ENCODE measurements at places on chromosomes 4 and X.

GRCh38 chr4:144591401-144591800 is 54.6 kb upstream of the HHIP start:
- DNase-seq = peak; percentile 95

GRCh38 chr4:6250984-6251295 is 18.7 kb upstream of the WFS1 start:
- no peak for DNase-seq

GRCh38 chr4:147370881-147371280 is 110.0 kb upstream of the EDNRA start:
- no peak for DNase-seq

DNA sequence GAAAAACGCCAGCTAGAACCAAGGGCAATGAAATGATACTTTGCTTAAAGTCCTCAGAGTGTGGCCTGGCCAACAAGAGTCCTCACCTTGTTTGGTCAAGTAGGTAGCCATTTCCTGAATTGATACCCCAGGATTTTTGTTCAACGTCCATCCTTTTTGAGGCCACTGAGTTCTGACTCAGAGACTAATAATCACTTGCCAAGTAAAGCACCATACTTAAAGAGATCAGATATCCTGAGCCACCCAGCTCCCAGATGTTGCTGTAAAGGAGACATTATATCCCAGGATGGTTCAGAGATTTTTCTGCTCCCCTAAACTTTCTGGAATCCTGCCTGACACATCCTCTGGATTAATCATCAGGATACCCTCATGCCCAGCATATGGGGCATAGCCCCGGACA is 190.9 kb downstream of the RAP1GDS1 start:
- no peak for DNase-seq

DNA sequence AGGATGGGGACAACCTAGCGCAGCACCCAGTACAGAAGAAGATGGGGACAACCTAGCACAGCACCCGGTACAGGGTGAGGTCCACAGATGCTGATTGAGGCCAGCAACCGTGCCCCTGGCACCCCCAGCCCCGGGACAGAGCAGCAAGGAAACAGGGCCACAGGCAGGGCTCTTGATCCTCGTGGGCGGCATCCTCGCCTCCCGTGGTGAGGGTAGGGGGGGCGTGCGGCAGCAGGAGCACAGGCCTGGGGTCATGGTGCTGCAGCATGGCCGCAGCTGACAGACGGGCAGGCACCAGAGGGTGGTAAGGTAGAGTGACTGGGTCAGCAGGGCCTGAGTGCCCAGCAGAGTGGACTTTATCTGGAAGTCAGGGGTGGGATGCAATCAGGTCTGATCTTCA is 89.5 kb downstream of the HMX1 start:
- DNase-seq = no peak

GRCh38 chrX:18129690-18130089 is 91.0 kb downstream of the BEND2 start:
- peak; percentile 6 for DNase-seq

GRCh38 chr4:648579-649292 is 23.4 kb downstream of the PDE6B start:
- peak; percentile 79 for DNase-seq

GRCh38 chrX:124232523-124233201 is 99.8 kb upstream of the TEX13D start:
- no peak for DNase-seq

- DNase-seq = no peak
These were observed 143.0 kb downstream of the STIM2 start for GRCh38 chr4:27003642-27004113.

DNA sequence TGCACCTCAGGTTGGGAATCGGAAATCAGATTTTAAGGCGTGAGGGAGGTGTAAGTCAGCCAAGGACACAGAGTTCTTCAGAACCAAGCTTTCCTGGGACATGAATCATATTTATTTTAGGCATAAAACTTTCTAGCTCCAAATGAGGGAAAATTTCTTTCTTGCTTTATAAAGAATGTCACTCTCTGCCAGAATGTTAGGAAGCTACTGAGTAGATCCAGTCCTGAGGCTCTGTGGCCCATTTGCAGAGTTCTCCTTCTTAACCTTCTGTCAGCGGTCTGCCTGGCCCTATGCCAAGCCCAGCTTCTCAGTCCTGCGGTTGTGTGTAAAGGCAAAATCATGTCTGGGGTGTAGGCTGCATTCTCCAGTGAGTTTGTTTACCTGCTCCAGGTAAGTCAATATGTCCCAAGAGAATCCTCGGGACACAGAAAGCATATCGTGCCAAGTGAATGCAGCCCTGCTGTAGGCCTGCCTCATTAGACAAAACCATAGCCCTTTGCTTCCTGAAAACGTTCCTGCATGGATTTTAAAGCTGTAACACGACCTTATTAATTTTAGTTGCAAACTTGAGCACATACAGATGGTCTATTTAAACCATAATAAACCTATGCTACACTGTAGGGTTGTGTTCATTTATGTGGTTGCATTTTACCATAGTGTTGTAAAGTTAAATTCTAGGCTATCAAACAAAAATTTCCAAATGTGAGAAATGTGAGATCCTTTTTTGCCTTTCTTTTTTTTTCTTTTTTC is 29.2 kb upstream of the CCNI start:
- peak; percentile 38 for DNase-seq

DNA sequence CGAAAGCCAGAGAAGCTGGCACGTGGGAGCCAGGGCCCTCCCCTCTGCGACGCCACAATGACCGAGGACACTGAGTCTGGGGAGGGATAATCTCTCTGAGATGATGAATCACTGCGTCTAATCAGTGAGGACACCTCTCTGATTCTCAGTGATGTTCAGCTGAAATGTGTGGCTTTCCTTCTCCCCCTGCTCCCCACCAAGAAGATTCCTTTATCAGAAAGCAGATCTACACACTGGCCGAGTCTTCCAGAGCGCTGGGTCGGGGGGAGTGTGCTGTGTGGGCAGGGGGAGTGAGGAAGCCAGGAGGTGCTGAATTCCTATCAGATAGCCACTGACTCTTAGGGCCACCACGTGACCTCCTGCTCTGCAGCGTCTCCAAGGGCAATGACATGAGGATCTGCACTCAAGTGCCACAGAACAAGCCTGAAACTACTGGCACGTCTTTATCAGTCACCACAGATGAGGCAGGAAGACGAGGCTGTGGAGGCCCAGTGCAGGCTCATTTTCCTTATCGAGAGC is 89.2 kb downstream of the GATB start:
- peak; percentile 25 for DNase-seq

DNA sequence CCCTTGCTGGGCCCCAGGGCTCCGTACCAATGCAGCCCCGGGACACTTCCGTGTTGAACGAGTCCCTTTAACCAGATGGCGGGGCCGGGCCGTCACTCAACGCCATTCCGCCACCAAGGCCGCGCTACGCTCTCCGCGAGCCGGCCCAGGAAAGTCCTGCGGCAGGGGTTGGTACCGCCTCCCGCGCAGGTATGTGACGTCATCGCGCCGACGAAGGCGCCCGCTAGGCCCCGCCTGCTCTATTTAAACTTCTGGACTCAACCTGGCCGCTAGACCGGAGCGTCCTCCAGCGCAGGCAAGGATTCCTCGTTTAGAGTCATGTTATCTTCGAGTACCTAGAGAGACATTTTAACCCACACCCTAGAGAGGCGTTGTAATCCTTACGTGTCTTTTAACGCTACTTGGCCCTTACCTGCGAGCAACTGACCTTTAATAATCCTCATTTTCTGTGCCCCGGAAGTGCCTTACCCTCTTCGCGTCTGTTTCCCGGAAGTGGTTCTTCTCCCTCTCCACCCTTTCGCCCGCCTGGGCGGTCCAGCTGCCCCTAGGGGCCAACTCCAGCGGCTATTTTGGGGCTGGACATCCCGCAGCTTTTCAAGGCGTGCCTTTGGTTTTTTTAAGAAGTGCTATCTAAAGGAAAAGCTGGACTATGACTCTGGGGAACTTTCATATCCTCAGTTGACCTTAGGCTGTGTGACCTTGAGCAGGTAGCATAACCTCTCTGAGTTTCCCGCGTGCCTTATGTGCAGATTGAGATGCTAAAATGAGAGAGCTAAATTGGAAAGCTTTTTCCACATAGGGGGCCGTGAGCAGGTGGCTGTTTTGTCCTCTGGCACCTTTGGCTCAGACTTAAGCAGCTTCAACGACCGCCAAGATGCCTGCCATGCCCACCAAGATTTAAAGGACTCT is at the start of gene PNPLA4:
PNPLA4 (minus strand) TSS at position 155 of the 909 bp plus-strand sequence. CDS start 1,294 bp downstream, outside the sequence.
- DNase-seq = no peak

DNA sequence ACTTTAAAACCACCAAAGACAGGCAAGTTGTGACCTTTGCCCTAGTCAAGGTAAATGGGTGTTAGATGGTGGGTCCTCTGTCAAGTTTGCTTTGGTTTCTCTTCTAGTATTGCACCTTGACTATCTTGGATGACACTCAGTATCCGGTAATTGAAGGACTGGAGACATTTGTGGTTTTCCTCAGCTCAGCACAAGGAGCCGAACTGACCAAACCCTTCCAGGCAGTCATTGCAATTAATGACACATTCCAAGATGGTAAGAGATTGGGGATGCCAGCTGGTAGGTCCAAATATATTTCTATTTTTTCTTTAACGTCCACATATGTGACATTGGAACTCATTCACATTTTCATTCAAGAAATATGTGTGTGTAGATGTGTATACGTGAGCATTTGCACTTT is 69.3 kb upstream of the ANXA3 start:
- DNase-seq = no peak

DNA sequence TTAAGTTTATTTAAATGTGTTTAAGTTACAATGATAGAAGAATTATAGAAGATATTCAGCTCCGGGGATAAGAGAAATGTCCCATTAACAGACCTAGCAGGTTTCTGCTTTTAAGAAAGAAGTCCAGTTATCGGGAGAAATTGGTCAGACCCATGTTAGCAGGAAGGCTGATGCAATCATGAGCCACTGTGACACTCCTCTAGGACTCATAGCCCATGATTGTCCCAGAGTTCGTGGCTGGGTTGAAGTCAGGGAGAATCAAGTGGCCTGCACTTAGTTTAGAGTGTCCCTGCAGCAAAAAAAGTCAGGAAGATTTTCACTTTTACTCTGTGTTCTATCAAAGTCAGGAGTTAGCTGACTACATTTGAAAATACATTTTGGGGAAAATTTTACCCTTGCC is 72.0 kb downstream of the TMEM144 start:
- DNase-seq = no peak

- peak; percentile 79 for DNase-seq
These were observed 31.0 kb downstream of the ALPK1 start for GRCh38 chr4:112327965-112328733.

DNA sequence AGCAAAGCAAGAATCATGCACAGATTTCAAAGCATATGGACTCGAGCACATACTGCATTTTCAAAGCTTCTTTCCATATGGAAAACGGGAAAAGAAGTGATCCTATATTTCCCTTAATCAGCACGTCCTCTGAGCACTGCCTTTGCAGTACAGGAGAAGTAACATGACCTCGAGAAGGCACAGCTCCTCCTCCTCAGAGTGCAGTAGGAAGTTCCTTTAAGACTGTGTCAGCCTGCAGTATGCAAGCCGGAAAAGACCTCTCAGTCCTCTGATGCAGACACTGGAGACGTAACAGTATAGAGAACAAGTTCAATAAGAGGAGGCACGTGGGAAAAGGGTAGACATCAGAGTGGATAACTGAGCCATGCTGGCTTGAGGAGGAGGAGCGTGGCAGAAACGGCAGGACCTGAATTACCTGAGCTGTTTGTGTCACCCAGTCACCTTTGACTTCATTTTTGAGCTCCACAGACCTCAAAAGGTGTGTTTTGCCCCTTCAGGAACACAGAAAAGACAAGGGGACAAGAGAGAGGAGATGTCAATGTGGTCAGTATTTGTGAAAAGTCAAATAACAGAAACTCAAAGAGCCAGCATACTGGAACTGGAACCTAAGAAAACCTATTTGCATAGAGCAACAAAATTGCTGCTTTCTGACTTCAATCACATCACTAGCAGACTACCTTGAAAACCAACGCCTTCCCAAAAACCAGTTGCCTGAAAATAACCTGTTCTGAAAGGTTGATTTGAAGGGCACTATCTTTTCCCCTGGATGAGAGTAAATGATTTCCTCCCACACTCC is 20.8 kb downstream of the IRF2 start:
- no peak for DNase-seq

- DNase-seq = no peak
These were observed 18.2 kb downstream of the GLRA3 start for GRCh38 chr4:174810834-174811233.

- no peak for DNase-seq
These were observed 3.9 kb downstream of the FABP2 start for GRCh38 chr4:119317990-119318389.

DNA sequence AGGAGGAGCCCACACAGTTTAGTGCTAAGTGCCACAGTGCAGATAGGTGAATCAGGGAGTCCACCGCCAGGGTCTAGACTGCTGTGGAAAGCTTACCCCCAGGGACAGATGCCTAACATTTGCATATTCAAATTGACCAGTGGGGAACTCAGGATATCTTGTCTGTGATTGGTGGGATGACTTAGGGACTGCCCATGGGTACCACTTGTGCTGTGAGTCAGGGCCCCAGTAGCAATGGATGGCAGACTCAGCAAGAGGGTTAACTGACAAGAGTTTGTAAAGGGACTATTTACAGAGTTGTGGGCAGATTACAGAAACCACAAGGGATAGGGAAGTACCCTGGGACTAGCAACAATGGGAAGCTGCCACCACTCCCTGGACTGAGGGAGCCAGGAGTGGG is 282.1 kb downstream of the BCOR start:
- DNase-seq = peak; percentile 77

DNA sequence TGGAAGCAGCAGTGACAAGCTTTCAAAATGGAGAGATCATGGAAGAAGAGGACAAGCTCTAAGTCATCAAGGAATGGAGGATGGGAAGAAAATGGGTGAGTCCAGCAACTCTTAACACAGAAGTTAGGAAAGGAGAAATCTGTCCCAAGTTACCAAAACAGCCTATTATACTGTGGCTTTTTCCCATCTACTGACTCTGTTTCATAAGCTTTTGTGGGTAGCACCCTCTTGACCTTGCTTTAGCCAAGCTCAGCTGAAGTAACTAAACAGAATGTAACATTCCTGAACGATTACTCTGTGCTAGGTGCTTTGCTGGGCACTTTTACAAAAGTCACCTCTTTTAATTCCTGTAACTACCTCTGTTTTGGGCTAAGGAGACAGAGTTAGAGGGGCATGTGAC is 54.9 kb downstream of the MAP7D2 start:
- DNase-seq = no peak

DNA sequence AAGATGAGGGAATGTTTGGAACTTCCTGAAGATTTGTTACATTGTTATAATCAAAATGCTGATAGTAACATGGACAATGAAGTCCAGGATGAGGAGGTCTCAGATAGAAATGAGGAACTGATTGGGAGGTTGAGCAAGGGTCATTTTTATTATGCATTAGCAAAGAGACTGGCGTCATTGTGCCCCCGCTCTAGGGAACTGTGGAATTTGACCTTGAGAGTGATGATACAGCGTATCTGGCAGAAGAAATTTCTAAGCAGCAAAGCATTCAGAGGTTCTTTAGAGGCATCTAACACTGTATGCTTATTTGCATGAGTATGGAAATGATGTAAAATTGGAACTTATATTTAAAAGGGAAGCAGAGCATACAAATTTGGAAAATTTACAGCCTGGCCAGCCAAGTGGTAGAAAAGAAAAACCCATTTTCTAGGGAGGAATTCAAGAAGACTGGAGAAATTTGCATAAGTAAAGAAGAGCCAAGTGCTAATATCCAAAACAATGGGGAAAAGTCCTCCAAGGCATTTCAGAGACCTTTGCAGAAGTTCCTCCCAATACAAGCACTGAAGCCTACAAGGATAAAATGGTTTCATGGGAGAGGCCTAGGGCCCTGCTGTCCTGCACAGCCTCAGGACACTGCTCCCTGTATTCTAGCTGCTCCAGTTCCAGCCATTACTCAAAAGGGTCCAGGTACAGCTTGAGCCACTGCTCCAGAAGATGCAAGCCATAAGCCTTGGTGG is 483.0 kb upstream of the NDST4 start:
- DNase-seq = no peak

Data from NCI-H82 (cell line).